ENCODE measurements at places on chromosomes 1 and 21. TPM values are rescaled to one million over a fixed set of nuclear protein-coding genes. Genes with fewer than 3 reads are reported as not detected.
A peak's percentile ranks its signal among the peaks of the same experiment; 100 is the strongest.

DNA sequence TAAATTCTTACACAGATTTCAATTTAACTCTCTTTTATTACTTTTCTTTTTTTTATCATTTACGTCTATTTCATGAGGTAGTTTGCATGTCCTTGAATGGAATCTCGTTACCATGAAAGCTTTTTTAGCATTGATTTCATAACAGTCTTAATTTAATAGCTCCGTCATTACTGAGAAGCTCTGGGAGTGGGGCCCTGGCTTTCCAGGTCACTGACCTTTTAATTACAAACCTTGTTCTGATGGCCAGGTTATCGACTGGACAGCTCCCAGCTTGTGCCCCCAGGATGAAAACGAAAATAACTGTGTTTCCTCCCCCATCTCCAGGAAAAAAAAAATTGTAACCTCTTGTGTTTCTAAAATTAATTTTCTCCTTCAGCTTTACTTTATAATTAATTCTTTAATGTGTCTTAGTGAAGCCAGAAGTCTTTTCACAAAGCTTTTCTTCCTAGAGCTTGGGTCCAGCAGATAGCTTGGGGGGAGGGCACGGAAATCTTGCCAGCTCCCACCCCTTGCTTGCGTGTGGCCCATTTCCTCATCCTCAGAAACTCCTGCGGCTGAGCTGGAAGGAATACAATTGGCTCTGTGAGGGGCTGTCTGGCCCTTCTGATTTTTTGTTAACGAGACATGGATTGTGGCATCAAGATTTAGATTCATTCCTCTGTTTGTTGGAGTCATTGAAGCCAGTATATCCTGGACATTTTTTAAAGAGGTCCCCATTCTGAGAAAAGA, 65.7 kb downstream of the PEX14 start:
- DNase-seq: no peak

DNA sequence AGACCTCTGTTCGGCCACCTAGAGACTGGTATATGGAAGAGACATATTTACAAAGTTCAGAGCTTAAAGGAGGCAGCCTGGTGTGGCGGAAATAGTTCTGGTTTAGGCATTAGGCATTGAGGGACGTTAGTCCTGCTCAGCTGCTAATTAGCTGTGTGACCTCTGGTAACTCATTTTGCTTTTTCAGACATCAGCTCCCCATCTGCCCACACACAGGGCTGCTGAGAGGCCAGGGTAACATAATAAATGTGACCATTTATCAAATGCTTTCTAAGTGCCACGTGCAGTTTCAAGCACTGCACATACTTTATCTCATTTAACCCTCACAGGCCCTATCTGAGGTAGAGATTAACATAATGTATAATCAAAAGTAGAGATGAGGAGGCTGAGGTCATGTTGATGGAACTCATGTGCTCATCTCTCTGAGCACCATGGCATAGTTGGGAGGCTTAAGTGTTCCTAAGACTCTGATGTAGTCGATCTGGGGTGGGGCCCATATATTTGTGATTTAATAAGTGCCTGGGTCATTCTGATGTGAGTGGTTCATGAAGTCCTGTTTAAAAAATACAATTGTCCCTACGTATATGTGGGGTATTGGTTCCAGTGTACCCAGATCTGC, 267.2 kb upstream of the PLXNA2 start:
- no peak for DNase-seq

DNA sequence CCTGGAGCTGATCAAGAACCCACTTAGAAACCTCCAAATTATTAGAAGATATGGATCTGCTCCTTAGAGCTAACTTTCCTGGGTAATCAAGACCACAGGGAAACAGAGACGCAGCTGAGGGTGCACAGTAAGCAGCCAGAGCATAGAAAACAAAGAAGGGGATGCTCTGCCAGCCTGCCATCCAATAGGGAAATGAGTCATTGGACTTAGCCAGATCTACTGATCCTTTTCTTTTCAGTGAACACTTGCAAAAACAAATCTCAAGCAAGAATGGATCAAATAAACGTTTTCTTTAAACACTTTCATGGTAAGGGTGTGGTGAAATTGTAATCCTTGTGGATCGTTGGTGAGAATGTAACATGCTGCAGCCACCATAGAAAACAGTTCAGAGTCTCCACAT, 474.0 kb downstream of the LTN1 start:
- no peak for DNase-seq

DNA sequence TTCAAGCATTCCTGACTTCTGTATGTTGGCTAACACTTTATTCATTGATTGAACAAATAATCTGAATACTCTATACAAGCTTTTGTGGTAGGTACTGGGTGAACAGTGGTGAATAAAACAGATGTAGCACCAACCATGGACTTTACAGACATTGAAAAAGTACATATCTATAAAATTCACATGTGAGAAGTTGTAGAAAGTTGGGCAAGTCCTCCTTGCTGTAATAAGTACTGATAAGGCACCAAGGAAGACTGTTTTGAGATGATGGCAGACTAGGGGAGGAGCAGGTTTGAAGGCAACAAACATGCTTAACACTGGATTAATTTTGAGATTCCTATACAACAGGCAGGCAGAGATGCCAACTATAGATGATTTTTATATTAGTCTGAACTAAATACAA, 42.4 kb downstream of the RNF2 start:
- no peak for DNase-seq

DNA sequence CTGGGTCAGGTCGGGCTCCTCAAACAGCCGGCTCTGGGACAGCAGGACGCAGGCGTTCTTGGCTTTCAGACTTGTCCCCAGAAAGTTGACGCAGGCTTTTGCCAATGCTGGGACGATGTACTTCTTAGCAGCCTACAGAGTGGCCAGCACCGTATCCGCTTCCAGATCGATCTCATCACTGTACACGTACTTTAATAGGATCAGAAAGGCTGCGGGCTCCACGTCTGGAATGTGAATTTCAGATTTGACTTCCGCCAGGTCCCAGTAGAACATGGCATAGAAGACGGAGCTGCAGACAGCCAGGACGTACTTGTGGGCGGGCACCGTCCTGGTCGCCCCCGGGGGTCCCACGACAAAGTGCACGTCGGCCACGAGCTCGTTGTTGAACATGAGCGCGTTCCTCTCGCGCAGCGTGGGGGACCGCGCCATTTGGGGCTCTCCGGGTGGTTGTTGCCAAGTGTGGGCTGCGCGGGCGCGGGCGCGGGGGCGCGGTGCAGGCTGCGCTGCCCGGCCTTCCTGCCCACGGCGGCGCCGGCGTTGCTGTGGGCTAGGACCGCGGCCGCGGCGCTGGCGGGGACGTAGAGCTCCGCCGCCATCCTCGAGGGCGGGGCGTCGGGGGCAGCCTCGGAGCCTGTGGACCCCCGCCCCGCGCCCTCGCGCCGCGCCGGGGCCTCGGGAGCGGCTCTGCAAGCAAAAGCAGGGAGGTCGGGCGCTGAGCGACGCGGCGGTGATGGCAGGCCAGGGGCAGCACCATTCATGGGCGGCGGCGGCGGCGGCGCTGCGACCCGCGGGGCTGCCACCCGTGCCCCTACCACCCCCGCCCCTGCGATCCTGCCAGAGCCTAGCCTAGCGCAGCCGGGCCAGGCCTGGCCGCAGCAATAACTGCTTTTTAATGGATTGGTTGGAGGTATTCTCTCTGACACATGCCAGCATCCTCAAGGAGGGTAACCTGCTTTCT, 10.6 kb downstream of the CNR2 start:
- DNase-seq: no peak

DNA sequence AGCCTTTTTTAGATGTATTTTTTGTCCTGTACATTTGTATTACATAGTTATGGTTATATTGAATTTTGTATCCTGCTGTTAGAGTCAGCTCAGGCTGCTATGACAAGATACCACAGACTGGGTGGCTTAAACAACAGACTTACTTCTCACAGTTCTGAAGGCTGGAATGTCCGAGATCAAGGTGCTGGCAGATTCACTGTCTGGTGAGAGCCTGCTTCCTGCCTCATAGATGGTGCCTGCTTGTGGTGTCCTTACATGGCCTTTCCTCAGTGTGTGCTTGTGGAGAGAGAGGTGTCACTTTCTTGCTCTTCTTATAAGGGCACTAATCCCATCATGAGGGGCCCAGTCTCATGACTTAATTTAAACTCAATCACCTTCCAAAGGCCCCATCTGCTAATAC, 23.1 kb upstream of the MYSM1 start:
- peak; percentile 47 for DNase-seq

GRCh38 chr1:5961601-5962000, 30.6 kb downstream of the NPHP4 start:
- no peak for DNase-seq

DNA sequence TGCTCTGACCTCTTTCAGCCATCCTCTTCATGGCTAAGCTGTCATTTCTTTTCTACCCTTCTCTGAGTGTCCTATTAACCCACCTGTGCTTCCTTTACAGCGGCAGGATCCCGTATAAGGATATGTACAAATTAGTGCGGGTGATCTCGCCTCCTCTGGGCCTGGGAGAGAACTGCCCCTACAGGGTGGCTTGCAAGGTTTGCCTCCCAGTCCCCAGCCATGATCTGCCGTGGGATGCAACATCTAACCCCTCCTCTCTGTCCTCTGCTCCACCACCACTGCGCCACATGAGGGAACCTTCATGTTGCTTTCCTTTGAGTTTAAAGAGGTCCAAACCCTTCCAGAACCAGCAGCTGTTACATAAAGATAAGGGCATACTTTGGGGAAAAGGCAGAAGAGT, 282.2 kb downstream of the ZNF648 start:
- DNase-seq: no peak

- DNase-seq: no peak
Measured at GRCh38 chr1:13730291-13730690, 30.3 kb downstream of the PRDM2 start.

DNA sequence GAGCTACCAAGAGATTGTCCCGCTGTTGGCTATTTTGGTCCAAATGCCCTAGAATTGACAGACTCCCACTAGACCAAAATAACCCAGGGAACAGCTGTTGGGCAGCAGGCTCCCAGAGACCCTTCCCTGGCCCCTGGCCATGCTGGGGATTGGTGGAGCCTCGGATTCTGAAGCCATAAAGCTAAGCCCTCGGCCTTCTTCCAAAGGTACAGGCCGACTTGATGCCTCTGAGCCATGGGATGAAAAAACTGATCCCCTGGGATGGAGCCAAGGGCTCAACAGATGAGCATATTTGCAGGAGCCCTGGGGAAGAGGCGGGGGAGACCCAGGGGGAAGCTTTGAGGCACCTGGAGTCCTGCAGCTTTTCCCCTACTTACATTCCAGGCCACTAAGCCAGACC, 1.0 kb upstream of the LRRC38 start:
- no peak for DNase-seq

DNA sequence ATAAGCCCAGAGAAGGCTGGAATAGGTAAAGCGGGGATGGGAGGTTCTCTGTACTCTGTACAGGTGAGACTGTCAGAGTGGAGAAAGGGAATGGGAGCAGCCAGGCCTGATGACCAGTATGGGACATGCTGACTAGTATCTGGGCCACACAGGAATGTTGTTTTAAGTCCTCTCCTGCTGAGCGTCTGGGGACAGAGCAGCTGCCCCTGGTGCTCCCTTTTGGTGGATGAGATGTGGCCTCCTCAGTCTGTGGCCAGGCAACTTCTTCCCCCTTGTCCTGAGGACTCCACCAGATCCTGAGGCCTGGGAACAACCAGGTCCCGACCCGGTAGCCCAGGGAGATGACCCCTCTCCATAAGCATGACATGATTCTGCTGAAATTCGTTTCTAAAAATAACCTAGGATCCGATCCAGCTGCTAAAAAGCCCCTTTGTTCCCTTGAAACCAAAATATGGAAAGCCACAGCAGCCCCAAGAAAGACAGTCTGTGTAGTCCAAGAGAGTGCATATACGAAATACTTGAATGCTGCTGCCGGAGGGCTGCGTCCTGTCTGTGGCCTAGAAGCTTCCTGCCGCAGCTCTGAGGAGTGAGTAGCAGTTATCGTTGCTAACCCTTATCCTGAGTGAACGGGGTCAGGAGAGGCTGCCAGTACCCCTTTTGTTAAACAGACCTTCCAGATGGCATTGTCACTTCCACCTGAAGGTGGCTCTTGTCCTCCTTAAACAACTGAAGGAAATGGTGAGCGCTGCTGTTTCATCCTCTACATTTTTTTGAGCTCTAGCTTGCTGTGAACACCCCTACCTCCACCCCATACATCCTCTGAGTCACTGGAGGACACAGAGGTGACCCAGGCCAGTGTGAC, 47.1 kb downstream of the ATP2B4 start:
- DNase-seq: no peak

GRCh38 chr1:235767795-235768194, 98.9 kb downstream of the LYST start:
- no peak for DNase-seq

DNA sequence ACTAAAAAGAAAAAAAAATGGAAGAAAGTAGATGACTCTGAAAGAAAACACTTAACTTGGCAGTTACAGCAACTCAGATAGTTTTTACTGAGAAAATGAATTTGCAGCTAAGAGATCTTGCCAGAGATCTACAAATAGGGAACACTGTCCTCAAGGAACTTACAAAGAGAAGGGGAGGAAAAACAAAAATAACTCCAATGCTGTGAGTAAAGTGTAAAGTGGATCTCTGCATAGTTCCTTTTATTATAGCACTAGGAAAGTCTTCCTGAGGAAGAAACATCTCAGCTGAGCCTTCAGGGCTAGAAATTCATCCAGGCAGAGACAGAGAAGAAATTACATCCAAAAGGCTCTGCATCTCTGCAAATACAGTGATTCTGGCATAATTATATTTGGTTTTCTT, 3.9 kb downstream of the CD1B start:
- DNase-seq: no peak

DNA sequence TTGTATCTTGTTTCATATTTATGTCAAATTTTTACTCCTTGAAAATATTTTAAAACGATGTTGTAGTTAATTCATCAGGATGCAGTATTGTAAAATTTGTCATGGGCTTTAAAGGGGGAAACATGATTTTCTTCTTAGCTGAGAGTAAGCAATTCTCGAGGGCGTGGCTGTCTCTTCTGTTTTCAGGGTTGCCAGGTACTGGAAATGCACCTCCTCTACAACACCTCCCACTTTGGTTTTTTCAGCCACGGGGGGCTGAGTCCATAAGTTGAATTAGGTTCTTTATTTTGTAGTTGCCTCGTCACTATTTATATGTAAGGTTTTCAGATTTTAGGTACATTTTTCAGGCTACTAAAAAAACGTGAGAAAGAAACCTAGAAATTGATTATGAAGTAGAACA, 64.0 kb downstream of the PRDM2 start:
- no peak for DNase-seq

The LCE1C gene
- total RNA-seq: not detected

The KRTAP7-1 gene
- total RNA-seq: not detected

The BMP8B gene
- total RNA-seq: 0.83 TPM

The COL16A1 gene
- total RNA-seq: 35.1 TPM

The IGSF5 gene
- not detected for total RNA-seq

The RAB7B gene
- total RNA-seq: 2.5 TPM

The MYOC gene
- total RNA-seq: 138 TPM

The NR5A2 gene
- 2.3 TPM for total RNA-seq

The KCNA3 gene
- total RNA-seq: 1.1 TPM

The S1PR1 gene
- 91.3 TPM for total RNA-seq

The LRIG2 gene
- 12.0 TPM for total RNA-seq

The FAM177B gene
- total RNA-seq: not detected

The AK4 gene
- 66.0 TPM for total RNA-seq

The STMN1 gene
- 15.6 TPM for total RNA-seq
